Vagina (tissue), 2 donors: ENCODE measurements at places on chromosomes 6 and 20.

DNA sequence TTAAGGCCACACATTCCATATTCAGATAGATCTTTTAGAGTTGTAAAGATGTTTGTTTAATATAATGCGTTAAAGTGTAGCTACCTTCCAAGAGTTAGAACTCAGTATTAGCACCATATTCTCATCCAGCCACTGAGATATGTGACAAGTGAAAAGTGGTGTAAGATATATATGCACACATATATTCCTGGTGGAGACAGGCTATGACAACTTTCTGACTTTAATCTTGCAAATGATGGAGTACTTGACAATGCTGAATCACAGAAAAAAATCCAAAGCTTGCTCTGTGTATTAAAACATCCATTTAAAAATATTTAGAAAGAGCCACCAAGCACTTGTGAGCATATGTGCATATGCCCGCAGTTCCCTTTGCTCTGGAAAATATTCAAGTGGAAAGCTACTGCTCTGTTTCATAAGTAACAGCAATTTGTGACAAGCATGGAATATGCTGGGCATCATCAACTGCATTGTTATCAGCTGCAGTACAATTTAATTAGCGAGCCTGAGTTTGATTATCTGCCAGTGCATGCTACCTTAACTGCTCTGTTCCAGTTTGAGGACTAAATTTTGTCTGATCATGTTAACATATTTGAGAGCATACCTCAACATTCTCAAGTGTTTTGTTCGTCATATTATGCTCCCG lies 64.8 kb downstream of the VIP start:
- no peak for DNase-seq

- no peak for DNase-seq
Measured at GRCh38 chr6:62265906-62266525, 20.0 kb downstream of the KHDRBS2 start.

DNA sequence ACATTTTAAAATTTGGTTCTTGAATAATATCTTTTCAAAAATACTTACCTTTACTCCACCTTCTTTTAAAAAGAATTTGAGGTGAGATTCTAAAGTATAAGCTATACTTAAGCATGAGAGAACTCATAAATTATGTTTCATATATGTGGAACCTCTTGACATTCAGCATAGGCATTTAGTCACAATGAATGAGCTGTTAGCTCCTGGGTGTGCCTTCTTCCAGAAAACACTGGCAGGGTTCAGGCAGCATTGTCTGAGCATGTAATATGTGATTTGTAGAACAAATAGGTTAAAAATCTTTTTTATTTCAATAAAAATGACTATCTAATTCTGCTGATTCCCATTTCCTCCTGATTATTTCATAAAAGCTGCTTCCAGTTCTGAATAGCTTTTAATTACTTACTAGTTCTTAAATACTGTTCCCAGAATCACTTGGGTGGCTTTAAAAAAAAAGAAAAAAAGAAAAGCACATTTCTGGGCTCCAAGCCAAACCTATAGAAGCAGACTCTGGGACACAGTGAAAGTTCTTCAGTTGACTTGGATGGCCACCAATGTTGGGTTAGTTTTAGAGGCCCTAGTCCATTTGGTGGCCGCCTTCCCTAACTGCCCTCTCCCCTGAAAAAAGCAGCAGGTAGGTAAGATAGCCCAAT lies 20.2 kb downstream of the RNF8 start:
- no peak for DNase-seq

GRCh38 chr20:23071996-23072395 lies 14.1 kb downstream of the CD93 start:
- no peak for DNase-seq

- no peak for DNase-seq
Measured at GRCh38 chr6:41306187-41306854, 19.8 kb upstream of the TREM1 start.

DNA sequence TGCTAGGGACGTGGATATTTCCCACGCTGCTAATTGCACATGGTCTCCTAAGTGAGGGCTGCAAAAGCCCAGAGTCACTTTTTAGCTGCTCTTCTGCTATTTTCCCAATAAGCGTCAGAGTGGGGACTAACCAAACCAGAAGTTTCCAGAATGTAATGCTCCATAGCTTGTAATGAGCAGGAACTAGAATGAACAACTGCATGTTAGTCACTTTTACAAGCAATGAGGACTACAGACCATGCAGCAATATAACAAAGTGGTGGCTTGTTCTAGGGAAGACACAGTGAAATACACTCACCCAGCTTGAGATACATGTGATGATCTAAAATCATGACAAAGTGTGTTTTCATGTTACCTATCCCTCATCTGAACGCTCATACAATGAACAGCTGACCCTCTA lies 314.1 kb upstream of the SGK1 start:
- no peak for DNase-seq

DNA sequence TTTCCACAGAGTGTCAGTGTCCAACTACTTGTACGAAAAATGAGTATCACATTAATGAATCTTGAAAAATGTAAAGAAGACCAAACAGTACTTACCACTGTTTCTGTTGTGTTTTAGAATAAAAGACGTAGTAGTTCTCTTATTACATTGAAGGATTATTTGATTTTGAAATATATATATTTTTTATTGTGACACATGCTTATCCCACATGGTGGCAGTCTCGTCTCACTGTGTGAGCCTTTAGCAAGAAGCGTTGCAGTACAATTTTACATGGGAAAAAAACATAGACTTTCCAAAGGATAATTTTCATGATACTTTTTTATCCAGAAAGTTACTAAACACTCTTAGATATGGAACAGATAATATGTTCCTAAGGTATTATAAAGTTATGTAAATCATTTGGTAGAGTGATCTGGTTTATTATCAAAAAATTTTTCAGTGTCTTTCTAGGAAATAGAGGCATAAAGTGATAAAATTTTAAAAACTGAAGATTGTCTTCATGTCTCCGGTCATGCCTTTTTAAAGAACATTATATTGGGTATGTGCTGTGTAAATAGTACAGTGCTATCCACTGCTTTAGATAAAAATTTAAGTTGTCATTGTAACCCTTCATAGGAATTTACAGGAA lies 117.5 kb upstream of the SAMD5 start:
- DNase-seq = no peak

- DNase-seq = no peak
Measured at GRCh38 chr6:39184906-39185580, 44.2 kb downstream of the KCNK5 start.

GRCh38 chr6:93624408-93624807 lies 205.0 kb upstream of the EPHA7 start:
- no peak for DNase-seq

- no peak for DNase-seq
Measured at GRCh38 chr20:17658648-17658993, 23.4 kb downstream of the RRBP1 start.

DNA sequence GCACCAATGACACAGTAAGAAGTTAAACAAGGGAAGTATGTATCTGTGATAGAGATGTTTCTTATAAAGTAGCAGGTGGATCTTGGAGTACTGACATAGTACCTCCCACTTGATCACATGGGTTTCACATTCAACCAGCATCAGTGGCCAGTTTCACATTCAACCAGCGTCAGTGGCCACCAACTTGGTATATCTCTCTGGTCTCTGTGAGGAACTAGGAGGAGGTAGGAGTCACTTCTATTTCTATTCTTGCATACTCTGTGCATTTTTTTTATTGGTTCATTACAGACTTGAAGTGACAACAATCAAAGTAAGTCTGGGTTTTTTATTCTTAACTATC lies 200.3 kb upstream of the SIM1 start:
- DNase-seq = no peak

GRCh38 chr6:85637579-85637978 lies 5.1 kb downstream of the SYNCRIP start:
- DNase-seq = no peak

DNA sequence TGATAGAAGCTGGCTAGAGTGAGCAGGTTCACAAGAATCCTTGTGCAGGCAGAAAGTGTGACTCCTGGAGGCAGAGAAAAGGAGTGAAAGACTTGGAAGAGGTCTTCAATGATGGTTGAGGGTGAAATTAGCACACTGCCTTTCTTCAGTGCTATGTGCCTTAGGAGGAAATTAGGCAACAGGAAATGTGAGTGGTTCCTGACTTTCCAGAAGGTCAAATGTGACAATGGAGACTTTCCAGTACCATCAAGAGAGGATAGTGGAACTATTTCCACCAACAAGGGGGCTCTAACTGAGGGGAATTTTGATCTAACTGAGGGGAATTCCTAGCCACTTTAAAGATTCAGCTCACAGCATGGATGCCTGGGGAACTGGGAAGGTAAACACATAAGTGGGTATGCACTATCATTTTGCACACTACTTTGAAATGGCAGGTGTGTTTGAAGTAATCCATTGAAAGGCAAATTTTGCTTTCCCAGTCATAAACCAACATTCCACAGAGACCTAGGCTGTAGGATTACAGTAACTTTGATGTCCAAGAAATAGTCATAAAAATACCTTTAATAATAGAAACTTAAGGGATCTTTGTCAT lies 90.0 kb downstream of the PERP start:
- DNase-seq = no peak

- no peak for DNase-seq
Measured at GRCh38 chr20:43511879-43512278, 4.4 kb downstream of the L3MBTL1 start.

- DNase-seq = no peak
Measured at GRCh38 chr6:25918083-25918683, 12.3 kb downstream of the SLC17A2 start.

DNA sequence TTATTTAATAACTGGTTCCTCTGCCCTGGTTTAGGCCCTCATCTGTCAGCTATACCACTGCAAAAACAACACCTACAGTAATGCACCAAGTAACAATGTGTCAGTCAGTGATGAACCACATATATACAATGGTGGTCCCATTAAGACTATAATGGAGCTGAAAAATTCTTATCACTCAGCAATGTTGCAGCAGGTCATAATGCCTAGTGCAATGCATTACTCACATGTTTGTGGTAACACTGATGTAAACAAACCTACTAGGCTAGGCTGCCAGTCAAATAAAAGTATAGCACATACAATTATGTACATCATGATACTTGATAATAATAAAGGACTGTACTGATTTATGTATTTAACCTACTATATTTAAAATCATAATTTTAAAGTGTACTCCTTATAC lies 31.3 kb downstream of the RARS2 start:
- DNase-seq = no peak

DNA sequence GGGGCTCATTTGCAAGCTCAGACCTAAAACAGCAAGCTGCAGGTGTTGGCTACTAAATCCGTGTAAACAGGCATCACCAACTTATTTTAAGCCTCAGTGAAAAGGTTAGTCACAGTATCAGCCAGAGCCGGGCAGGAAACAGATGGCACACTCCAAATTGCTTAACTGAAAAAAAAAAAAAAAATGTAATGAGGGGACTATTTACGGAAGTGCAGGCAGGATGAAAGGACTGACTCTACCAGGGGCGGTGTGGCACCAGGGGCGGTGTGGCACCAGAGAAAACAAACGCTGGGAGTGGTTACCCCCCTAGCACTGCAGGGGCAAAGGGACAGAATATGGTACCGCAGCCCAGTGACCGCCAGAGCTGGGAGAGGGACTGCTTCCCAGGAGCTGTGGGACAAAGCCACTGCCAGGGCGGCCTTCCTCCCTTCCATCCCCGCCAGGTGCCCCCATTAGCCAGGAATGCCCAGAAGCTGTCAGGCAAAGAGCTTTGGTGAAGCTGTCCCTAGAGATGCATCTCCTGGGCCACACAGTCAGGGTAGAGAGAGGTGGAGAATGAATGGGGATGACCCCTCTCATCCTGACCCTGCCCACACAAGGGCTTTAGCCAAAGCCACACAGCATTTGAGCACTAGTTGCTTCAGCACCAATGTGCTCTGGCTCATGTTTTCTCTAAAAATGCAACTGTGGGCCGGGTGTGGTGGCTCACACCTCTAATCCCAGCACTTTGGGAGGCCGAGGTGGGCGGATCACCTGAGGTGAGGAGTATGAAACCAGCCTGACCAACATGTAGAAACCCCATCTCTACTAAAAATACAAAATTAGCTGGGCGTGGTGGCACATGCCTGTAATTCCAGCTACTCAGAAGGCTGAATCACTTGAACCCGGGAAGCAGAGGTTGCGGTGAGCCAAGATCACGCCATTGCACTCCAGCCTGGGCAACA lies 39.6 kb upstream of the GFOD1 start:
- DNase-seq = no peak

GRCh38 chr6:26156850-26157250 lies 69.6 kb downstream of the HFE start:
- no peak for DNase-seq

- DNase-seq = no peak
Measured at GRCh38 chr20:38863024-38863851, 57.7 kb downstream of the PPP1R16B start.

DNA sequence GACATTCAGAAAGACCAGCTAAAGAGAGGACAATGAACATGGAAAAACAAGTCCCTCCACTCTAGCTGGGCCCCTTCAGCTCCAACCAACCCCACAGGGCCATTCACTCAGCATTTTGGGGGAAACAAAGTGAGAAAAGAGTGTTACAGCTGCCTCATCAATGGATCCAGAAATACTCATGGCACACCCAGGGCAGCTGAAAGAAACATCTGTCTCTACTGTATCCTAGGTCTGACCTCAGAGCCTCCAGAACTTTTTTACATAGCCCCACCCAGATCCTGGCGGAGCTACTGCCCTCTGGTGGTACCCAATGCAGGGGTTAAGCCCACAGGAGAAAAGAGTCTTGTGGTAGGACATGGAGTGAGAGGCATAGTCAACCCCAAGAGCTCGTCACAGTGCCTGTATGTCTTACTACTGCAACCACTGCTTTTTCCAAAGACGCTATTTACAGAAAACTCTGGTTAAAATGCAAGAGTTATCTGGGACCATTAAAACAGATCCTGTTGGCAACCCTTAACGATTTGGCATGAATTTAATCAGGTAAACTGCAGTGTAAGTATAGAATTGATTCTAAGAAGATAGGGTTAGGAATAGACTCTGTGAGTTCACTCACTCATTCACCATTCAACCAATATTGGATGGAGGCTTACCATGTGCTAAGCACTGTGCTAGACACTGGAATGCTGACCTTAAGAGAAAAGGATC lies 37.4 kb upstream of the FAM83C start:
- DNase-seq = no peak

DNA sequence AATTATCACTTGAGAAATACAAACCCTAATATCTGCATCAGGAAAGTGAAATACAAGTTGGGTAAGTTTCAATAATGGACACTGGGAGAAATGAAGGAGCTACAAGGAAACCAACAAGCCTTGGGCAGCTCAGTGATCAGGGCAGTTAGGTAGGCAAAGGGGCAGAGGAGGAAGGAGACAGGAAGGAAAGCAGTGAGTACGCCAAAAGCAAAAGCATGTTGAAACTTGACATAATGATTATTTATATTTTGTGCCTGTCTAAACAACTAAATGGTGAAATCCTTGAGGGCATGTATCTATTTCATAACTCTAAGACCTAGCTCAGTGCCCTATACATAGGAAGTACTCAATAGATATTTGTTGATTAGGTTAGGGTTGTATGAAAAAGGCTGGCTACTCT lies 23.3 kb downstream of the PXT1 start:
- no peak for DNase-seq
